Stimulated activated CD4-positive, alpha-beta T cell treated with anti-CD3 and anti-CD28 coated beads, Interleukin-4, amount 100 ng/mL, for 48 hours (primary cell): ENCODE measurements at places on chromosomes 13 and 19.
A peak's percentile ranks its signal among the peaks of the same experiment; 100 is the strongest.

GRCh38 chr13:30545320-30545719 is 72.4 kb upstream of the USPL1 start:
- DNase-seq = no peak

GRCh38 chr19:5692723-5693194 is 2.7 kb downstream of the RPL36 start:
- no peak for DNase-seq

- no peak for DNase-seq
Measured at GRCh38 chr19:39352381-39353255, 10.4 kb downstream of the SAMD4B start.

- DNase-seq = no peak
Measured at GRCh38 chr19:35408284-35409171, 37.7 kb downstream of the GPR42 start.

DNA sequence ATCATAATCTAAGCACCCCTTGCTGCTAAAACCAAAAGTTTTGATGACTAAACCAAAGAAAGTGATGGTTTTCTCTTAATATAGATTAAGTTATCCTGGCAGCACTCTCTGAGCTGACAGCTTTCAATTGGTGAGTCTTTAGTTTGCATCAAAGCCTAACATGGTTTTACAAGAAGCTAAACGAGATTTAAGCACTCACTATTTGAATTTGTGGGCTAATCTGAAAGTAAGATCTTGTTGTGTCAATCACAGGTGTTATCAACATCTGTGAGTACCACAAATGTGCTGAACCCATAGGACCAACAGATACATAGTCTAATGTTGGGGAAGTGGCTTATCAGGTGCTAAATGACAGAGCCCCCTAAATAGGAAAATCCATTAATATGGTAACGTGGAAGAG is 223.9 kb downstream of the LHFPL6 start:
- no peak for DNase-seq

- DNase-seq = no peak
Measured at GRCh38 chr13:28494778-28495537, at the start of gene FLT1. Gene FLT1, minus strand, starts transcription at chr13:28495128. Its CDS starts 285 bp downstream, at chr13:28494843.

DNA sequence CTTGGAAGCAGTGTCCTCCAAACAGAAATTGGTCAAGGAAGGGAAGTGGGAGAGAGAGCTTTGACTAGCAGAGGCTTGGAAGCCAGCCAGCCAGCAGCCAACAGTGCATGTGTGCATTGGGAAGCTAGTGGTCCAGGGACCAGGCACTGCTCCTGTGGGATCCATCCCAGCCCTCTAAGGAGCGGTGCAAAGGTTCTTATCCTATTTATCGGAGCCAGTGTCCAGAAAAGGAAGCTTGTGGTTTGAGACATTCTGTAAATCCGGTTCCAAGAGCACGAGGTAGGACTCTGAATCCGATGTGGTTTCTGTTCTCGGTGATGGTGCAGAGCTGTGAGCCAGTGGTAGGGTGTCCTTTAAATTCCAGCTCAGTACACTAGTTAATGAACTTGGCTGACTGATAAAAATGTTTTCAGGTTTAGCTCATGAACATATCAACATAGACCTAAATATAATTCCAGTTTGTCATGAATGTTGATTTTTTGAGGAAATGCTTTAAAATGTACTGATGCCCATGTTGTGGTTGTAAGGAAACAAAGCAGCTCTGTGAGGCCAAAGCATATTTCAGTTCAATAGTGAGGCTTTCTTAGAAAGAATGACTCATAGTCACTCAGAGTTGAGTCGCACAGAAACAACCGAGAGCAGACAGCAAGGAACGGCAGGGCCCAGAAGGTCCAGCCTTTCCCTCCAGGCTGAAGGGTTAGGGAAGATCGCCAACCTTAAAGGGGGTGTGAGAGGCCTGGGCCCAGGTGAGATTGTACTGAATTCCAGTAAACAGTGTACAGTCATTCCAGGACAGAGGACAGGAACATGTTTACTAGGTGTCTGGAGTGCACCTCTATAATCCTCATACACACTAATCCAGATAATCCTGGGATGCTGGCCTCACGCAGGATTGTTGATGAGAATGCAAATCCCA is 21.5 kb upstream of the GARRE1 start:
- DNase-seq = peak; percentile 19
